ENCODE measurements at places on chromosomes 12 and 14.
A peak's percentile ranks its signal among the peaks of the same experiment; 100 is the strongest.

- no peak for DNase-seq
Observed at GRCh38 chr12:118979763-118980406, 1.5 kb upstream of the SRRM4 start.

- no peak for DNase-seq
Observed at GRCh38 chr14:92185559-92185958, 63.8 kb downstream of the CPSF2 start.

GRCh38 chr12:2332236-2332635 lies 279.4 kb downstream of the CACNA1C start:
- no peak for DNase-seq

GRCh38 chr12:101490286-101490920 lies 15.3 kb downstream of the SPIC start:
- no peak for DNase-seq

- no peak for DNase-seq
Observed at GRCh38 chr12:76863837-76864236, 15.0 kb downstream of the CSRP2 start.

DNA sequence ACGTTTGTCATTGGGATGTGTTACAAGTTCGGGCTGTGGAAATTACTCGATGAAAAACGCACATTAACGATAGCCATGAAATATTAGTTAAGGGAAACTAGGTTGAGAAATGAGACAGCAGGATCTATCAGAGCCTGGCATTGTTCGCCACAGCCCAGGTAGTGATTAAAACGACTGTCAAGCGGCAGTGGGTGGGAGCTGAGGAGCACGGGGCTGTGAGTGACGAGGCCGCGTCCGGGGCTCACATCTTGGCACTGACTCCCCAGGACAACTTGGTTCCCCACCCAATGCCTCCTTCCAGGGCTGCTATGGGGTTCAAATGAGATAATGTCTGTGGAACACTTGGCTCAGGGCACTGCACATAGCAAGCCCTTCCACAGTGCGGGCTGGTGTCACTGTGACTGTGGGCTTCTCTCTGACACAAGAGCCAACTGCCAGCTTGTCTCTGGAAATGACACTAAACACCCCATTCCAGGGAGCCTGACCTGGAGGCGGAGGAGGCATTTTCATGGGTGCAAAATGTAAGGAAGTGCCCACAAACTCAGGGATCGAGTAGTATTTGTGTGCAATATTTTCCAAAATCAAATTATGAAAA lies 19.3 kb downstream of the MMAB start:
- DNase-seq = no peak

- no peak for DNase-seq
Observed at GRCh38 chr12:32266756-32267155, 132.6 kb upstream of the FGD4 start.

GRCh38 chr12:101866615-101867373 lies 10.6 kb upstream of the DRAM1 start:
- no peak for DNase-seq

- no peak for DNase-seq
Observed at GRCh38 chr12:64687816-64688215, 71.4 kb downstream of the GNS start.

- no peak for DNase-seq
Observed at GRCh38 chr12:70722584-70723343, 85.5 kb upstream of the PTPRB start.

GRCh38 chr12:109927622-109928021 lies 27.5 kb downstream of the TCHP start:
- DNase-seq = peak; percentile 21

DNA sequence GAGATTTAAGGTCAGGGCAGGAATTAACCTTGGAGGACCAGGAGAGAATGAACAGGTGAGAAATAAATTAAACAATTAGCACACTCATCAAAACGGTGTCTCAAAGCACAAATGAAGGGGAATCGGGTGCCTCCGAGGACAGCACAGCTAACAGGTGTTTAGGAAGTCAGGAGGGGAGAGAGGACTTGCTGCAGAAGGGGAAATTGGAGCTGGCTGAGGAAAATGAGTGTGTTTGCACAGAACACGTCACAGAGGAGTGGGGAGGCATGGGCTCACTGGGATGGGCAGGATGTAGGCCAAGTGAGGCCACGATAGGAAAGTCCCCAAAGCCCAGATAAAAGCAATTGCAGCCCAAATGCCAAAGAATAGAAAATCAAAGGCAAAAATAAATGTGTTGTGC lies 121.7 kb downstream of the ZNF664 start:
- DNase-seq = no peak

- no peak for DNase-seq
Observed at GRCh38 chr14:77076113-77076631, 21.9 kb upstream of the CIPC start.
